Right lobe of liver (tissue), 6 donors: ENCODE measurements at places on chromosomes 7 and 10. TPM values are rescaled to one million over a fixed set of nuclear protein-coding genes. Genes with fewer than 3 reads are reported as not detected.
A peak's percentile ranks its signal among the peaks of the same experiment; 100 is the strongest.

- H3K4me3 ChIP-seq, result no peak overlapping the region
- no peak overlapping the region for H3K27ac ChIP-seq
- no peaks in the 10 kb centered on the region for H3K36me3 ChIP-seq
- H3K4me1 ChIP-seq, result no peaks in the 10 kb centered on the region
Measured at GRCh38 chr10:125568156-125568555, 114.8 kb downstream of the TEX36 start.

- H3K27me3 ChIP-seq, result no peaks in the 10 kb centered on the region
- no peak overlapping the region for H3K4me3 ChIP-seq
- DNase-seq, result no peak
- H3K36me3 ChIP-seq, result no peaks in the 10 kb centered on the region
Measured at GRCh38 chr10:60149003-60149402, 240.7 kb downstream of the ANK3 start.

The MRC1 gene
- 38.5 TPM for total RNA-seq

GRCh38 chr10:76015245-76015644 lies 583.8 kb downstream of the LRMDA start:
- H3K27ac ChIP-seq, result no peak overlapping the region
- peaks cover 3% of the 10 kb centered on the region for H3K4me1 ChIP-seq
- no peak overlapping the region for H3K4me3 ChIP-seq
- no peaks in the 10 kb centered on the region for H3K27me3 ChIP-seq
- no peaks in the 10 kb centered on the region for H3K36me3 ChIP-seq

DNA sequence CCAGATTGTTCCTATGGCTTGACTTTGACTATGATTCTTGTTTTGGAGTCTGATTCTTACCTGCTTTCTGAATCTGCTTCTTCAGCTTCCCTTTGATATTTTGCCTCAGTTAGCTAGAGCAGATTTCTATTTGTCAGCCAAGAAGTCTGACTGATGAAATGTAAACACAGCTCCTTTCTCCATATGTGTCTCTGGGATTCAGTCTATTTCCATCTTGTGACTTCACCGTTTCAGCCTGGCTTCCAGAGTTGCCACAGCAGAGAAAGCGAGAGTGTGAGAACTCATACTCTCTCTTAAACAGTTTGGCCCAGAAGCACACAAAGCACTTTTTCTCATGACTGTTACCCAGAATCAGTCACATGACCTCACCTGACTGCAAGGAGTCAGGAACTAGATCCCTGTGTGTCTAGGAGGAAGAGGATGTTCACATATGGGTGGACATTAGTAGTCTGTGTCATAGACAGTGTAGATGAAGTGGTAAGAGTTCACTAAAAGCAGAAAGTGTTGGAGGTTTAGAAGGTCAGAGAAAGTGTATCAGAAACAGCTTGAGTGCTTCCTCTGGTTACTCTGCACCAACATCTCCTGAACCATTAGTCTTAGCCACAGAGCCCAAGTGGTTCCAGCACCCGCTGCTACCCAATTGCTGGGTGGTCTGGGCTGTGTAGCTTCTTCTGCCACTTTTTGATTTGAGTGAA lies 103.4 kb upstream of the CDK6 start:
- no peak overlapping the region for H3K27ac ChIP-seq
- H3K27me3 ChIP-seq, result no peaks in the 10 kb centered on the region
- no peak for DNase-seq

GRCh38 chr7:66771795-66772194 lies 31.3 kb downstream of the RABGEF1 start:
- no peak for DNase-seq
- peaks cover 5% of the 10 kb centered on the region for H3K4me1 ChIP-seq
- H3K4me3 ChIP-seq, result no peak overlapping the region
- H3K27me3 ChIP-seq, result no peaks in the 10 kb centered on the region
- H3K27ac ChIP-seq, result no peak overlapping the region

DNA sequence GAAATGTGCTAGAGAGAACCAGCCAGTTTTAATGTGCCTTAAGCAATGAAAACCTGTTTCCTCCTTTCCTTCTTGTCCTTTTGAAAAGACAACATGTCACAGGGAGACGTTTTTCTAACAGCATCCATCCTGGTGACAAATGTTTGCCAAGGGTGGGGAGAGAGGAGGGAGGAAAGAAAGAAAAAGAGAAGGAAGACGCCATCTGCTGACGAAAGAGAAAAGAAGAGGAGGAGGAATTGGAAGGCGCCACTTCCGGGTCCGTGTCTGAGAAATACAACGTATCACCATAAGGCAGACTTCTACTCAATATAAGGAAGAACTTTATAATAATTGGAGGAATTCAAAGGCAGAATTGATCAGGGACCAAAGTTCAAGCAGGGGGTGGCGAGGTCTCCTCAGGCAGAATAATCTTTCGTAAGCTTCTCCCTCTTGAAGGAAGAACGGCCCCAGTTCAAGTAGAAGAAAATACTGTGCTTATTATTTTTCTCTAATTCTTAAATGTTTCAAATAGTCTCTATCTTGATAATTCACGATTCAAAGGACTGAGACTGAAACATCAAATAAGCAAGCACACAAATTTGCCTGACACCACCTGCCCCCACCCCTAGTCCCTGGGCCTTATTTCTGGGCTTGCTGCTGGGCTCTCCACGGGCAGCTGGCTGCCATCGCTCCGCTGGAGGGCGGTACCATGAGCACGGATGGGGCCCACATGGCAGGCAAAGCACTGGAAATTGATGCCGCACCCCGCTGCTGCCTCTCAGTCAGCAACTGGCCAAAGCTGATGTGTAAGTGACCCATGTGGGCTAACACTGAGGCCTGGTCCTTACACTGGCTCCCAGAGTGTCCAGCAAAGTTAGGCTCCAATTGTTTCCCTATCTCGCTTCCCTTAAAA lies 273.7 kb upstream of the KLF14 start:
- peak; percentile 48 for DNase-seq
- no peaks in the 10 kb centered on the region for H3K27me3 ChIP-seq
- peak overlapping the region; percentile 10 for H3K27ac ChIP-seq
- H3K4me1 ChIP-seq, result peaks cover 22% of the 10 kb centered on the region
- no peaks in the 10 kb centered on the region for H3K36me3 ChIP-seq
- no peak overlapping the region for H3K4me3 ChIP-seq

The ANXA8 gene
- total RNA-seq, result 1.7 TPM

DNA sequence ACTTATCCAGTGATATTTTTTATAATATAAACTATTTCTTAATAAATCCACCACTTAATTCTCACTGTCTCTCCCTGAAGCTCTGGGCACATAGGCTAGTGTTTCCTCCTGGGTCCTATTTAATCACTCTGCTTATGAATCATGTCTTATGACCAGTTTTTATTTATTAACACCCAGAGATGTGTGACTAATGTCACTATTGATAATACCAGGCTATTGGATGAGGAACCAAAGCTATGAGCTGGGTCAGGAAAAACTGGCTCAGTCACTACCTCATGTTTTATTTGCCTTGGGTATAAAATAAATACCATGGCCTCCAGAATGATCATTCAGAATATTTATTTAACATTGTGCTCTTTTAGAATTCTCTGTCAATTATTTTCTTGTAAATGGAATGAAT lies 5.2 kb downstream of the SEMA3E start:
- H3K27ac ChIP-seq, result no peak overlapping the region
- H3K36me3 ChIP-seq, result no peaks in the 10 kb centered on the region
- H3K4me3 ChIP-seq, result no peak overlapping the region

- DNase-seq, result peak; percentile 59
- H3K36me3 ChIP-seq, result no peaks in the 10 kb centered on the region
- no peaks in the 10 kb centered on the region for H3K4me1 ChIP-seq
- H3K4me3 ChIP-seq, result peak overlapping the region; percentile 88
- H3K27me3 ChIP-seq, result no peaks in the 10 kb centered on the region
Measured at GRCh38 chr7:24573554-24574338, 494 bp downstream of the PALS2 start.

- no peaks in the 10 kb centered on the region for H3K4me1 ChIP-seq
- H3K36me3 ChIP-seq, result no peaks in the 10 kb centered on the region
- H3K4me3 ChIP-seq, result no peak overlapping the region
- H3K27me3 ChIP-seq, result no peaks in the 10 kb centered on the region
- no peak for DNase-seq
Measured at GRCh38 chr10:111089293-111089692, 12.5 kb downstream of the ADRA2A start.

- no peak overlapping the region for H3K27ac ChIP-seq
- no peaks in the 10 kb centered on the region for H3K36me3 ChIP-seq
- DNase-seq, result no peak
- H3K4me1 ChIP-seq, result no peaks in the 10 kb centered on the region
Measured at GRCh38 chr10:22551681-22552365, 162.6 kb downstream of the PIP4K2A start.

GRCh38 chr10:75226656-75227055 lies 9.1 kb downstream of the COMTD1 start:
- no peak overlapping the region for H3K4me3 ChIP-seq
- no peak for DNase-seq
- H3K27me3 ChIP-seq, result no peaks in the 10 kb centered on the region
- peak overlapping the region; percentile 24 for H3K27ac ChIP-seq

DNA sequence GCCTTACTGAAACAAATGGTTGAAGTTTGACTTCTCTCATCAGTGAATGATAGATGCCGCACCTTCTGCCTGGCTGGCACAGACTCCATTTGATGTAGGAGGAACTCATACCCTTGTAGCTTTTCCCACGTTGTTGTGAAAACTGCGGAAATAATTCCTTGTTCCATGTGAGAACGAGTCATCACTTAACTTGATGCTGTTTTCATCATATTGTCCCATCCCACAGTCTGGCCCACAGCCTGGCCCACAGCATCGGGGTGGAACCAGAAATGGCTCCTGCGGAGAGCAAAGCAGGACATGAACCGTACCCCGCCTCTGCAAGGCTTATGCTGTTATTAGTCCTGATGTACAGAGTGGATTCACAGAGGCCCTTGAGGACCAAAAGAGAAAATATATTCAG lies 587.0 kb downstream of the SDK1 start:
- no peaks in the 10 kb centered on the region for H3K27me3 ChIP-seq
- no peak for DNase-seq
- no peak overlapping the region for H3K4me3 ChIP-seq
- H3K36me3 ChIP-seq, result no peaks in the 10 kb centered on the region

DNA sequence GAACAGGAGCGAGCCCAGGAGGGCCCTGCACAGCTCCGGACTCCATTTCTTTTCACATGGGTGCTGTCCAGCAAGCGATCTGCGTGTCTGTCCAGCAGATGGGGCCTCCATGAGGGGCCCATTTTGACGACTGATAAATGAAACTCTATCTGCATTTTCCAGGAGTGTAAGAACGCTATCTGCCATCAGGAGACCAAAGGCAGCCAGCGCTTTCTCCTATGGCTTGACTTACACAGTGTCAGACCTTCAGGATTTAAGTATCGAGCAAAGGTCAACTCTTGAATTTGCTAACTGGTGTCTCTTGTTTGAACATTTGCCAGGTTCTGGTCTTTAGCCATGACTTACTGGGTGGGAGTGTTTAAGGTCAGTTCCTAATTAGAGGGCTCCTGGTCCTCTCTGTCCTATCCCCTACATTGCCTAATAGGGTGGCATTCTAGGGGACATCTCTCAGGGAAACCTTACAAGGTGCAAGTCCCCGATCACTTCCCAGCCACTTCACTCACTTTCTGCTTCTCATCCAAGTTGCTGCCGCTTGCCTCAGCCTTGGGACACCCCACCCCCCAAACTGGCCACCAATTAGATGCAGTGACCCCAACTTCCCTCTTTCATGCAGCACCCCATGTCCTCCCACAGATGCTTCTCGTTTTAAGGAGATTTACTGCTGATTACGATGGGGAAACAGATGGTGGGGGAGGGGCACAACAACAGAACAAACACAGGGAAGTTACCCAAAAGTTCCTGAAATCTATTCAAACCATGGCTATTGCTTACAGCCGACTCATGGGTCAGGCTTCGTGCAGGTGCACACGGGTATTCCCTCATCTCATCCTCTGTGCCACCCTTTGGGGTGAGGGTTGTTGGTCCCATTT lies 20.0 kb downstream of the VSIR start:
- H3K36me3 ChIP-seq, result no peaks in the 10 kb centered on the region
- H3K27ac ChIP-seq, result peak overlapping the region; percentile 24
- no peaks in the 10 kb centered on the region for H3K4me1 ChIP-seq
- peak; percentile 69 for DNase-seq
- H3K4me3 ChIP-seq, result no peak overlapping the region

GRCh38 chr10:49398000-49398861 lies 2.3 kb upstream of the DRGX start:
- H3K4me3 ChIP-seq, result no peak overlapping the region
- H3K27ac ChIP-seq, result no peak overlapping the region
- peaks cover 28% of the 10 kb centered on the region for H3K27me3 ChIP-seq

- no peak overlapping the region for H3K27ac ChIP-seq
- no peak overlapping the region for H3K4me3 ChIP-seq
- H3K27me3 ChIP-seq, result no peaks in the 10 kb centered on the region
- no peaks in the 10 kb centered on the region for H3K4me1 ChIP-seq
- no peaks in the 10 kb centered on the region for H3K36me3 ChIP-seq
- DNase-seq, result no peak
Measured at GRCh38 chr7:16531707-16532106, 5.1 kb downstream of the LRRC72 start.

GRCh38 chr10:111822661-111823060 lies 360.9 kb downstream of the GPAM start:
- H3K4me1 ChIP-seq, result no peaks in the 10 kb centered on the region
- H3K4me3 ChIP-seq, result no peak overlapping the region
- no peak for DNase-seq

- H3K27ac ChIP-seq, result no peak overlapping the region
- no peak overlapping the region for H3K4me3 ChIP-seq
- DNase-seq, result no peak
- H3K27me3 ChIP-seq, result no peaks in the 10 kb centered on the region
- no peaks in the 10 kb centered on the region for H3K36me3 ChIP-seq
Measured at GRCh38 chr10:51651063-51651462, 48.3 kb downstream of the CSTF2T start.

DNA sequence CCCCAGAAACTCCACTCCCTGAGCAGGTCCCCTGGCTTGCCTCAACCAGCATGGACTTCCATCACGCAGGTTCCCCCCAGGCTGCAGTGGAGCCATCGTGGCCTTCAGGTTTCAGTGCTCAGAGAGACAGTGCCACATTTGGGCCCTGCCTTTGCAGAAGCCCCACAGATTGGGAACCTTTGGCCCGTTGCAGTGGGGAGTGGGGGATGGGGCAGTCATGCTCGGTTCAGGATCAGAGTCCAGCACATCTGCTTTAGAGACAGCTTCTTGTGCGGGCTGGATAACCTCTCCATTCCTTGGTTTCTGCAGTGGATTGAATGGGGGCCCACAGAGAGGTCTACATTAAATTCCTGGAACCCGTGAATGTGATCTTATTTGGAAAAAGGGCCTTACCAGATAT lies 183.9 kb downstream of the EBF3 start:
- H3K27ac ChIP-seq, result no peak overlapping the region
- no peaks in the 10 kb centered on the region for H3K36me3 ChIP-seq
- no peak overlapping the region for H3K4me3 ChIP-seq
- no peaks in the 10 kb centered on the region for H3K27me3 ChIP-seq
- H3K4me1 ChIP-seq, result no peaks in the 10 kb centered on the region

- H3K27me3 ChIP-seq, result no peaks in the 10 kb centered on the region
- no peaks in the 10 kb centered on the region for H3K36me3 ChIP-seq
- no peak for DNase-seq
- H3K27ac ChIP-seq, result no peak overlapping the region
Measured at GRCh38 chr7:37083311-37084096, 359.2 kb upstream of the AOAH start.
